ENCODE measurements at places on chromosomes 3 and 15.
A peak's percentile ranks its signal among the peaks of the same experiment; 100 is the strongest.

DNA sequence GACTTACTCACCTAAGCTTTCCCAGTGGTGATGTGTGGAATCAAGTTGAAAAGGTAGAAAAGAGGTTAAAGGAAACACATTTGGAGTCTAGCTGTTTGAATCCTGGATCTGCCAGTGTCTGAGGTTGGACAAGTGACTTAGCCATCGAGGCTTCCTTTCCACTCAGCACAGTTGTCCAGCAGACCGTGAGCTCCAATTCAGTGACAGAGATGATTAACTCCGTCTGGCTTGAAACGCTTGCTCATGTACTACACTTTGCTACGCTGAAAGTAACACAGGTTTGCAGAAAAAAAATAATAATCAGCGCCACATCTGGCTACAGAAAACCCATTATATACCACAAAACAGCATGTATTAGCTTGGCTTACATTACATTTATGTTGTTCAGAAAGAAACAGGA lies 364.9 kb upstream of the MCTP2 start:
- DNase-seq, result no peak

GRCh38 chr3:4508048-4508981 lies 15.2 kb downstream of the ITPR1 start:
- no peak for DNase-seq

GRCh38 chr3:31305340-31305739 lies 227.4 kb upstream of the STT3B start:
- DNase-seq, result no peak

DNA sequence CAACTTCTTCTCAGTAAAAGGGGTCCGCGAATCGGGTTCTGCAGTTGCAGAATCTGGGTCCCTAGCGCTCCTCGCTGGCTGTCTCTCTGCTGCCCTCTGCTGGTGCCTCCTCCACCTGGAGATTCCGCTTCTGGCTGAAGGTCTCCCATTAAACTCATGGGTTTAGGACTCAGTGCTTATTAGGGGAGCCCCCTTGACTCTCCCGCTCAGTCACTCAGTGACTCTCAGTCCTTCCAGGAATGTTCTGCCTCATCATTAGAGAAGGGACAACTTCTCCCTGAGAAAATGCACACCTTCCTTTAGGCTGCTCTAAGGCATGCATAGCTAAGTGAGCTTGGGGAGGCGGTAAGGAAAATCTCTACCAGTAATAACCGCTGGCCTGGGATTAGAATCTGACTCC lies 7.1 kb downstream of the CPN2 start:
- peak; percentile 78 for DNase-seq

GRCh38 chr3:77468626-77469020 lies 428.7 kb downstream of the ROBO2 start:
- no peak for DNase-seq

- peak; percentile 71 for DNase-seq
Observed at GRCh38 chr15:75732809-75733451, 20.3 kb upstream of the CSPG4 start.

DNA sequence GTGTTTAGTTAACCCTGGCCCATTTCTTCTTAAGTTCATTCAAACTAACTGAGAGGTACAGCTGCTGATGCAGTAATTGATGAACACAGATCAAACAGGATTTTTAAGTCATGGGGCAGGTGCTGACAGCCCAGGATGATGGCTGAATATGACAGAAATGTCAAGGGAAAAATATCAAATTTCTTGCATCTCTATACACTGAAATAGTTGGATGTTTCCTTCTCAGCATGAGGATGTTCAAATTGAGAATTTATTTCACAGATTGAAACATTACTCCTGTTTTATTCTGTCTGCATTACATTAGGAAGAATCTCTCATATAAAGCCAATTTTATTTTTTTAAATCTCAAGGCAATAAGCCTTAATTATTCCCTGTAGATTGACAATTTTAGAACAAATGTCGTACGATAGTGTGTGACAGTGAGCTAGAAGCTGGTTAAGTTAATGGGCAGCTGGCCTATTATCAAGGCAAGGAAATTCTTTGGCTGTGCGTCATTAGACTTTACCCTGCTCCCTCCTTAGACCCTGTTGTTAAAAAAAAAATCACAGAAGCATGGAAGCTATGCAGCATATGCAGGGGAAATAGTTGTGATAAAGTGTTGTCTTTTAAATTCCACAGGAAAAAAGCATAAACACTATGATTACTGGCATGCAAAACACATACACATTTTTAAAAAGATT lies 183.8 kb upstream of the KCNMB2 start:
- no peak for DNase-seq

GRCh38 chr3:145266368-145266767 lies 894.6 kb downstream of the PLOD2 start:
- no peak for DNase-seq

DNA sequence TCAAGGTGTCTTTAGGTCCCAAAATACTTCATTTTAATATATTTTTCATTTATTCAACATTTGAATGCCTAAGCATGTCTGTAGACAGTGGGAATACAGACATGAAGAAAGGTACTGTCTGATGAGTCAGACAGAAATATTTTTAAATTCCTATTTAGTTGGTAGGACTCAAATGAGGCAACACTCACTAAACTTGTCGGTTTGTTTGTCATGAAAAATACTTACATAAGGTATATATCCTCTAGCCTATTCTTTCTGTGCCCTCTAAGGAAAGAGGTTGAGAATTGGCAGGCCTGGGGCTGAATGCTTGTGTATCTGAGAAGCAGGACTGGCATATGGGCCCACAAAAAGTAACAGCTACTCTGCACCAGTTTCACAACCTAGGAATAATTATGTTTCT lies 423.6 kb upstream of the MDFIC2 start:
- no peak for DNase-seq

Measured in B cell (primary cell).